ENCODE measurements at places on chromosomes 2 and 18.
A peak's percentile ranks its signal among the peaks of the same experiment; 100 is the strongest.

DNA sequence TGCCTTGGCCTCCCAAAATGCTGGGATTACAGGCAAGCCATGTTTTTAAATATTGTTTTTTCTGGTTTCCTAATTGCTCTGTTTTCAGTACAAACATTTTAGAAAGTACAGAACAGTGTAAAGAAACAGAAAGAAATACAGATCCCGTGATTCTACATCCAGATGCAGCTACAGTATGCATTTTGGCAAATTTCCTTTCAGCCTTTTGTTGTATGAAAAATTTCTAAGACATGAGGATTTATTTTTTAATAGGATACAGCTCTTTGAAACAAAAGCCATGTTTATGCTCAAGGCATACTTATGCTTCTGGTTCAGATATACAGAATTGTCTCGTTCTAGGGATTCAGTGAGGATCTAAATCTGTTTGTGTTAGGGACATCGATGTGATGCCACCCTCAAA is 109.5 kb downstream of the MAP2 start:
- DNase-seq = no peak

GRCh38 chr18:76434452-76434851 is 60.6 kb downstream of the ZNF516 start:
- DNase-seq = no peak

- DNase-seq = no peak
Measured at GRCh38 chr18:48656582-48656981, 117.8 kb downstream of the CTIF start.

DNA sequence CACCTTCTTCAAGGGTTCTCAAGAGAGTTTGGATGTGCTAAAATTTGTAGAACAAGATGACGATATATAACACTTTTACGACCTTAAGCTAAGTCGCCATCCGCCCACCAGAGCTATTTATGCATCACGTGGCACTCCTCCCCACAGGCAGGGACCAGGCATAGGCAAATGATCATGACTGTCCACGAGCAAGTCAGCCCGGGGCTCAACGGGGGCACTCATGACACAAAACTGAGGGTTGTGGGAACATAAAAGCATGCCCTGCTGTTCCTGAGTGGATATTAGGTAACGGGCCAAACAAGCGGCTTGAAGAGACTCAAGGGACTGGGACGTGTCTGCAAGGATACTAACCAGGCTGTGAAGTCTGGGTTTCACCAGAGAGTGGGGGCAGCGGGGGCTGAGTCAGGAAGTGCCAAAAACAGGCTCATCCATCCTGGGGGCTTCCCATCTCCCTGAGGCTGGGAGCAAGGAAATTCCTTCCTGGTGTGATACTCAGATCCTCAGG is 58.1 kb downstream of the FAM178B start:
- DNase-seq = no peak

GRCh38 chr18:28831476-28831875 is 654.5 kb upstream of the CDH2 start:
- no peak for DNase-seq

DNA sequence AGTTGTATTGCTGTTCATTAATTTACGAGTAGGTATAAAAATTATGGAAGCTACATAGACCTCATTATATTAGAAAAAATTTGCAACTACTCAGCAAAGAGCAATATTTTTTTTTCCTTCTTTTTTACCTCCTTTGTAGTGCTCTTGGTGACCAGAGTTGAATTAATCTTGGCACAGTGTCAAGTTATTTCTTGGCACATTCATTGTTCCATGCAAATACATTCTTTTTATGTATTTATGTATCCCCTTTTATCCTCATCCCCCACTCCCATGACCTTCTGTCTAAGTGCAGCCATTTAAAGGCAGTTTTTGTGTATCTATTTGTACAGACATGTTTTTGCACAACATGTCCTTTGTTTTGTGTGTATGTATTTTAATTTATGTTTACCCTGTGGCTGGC is 224.5 kb downstream of the CCDC102B start:
- no peak for DNase-seq

DNA sequence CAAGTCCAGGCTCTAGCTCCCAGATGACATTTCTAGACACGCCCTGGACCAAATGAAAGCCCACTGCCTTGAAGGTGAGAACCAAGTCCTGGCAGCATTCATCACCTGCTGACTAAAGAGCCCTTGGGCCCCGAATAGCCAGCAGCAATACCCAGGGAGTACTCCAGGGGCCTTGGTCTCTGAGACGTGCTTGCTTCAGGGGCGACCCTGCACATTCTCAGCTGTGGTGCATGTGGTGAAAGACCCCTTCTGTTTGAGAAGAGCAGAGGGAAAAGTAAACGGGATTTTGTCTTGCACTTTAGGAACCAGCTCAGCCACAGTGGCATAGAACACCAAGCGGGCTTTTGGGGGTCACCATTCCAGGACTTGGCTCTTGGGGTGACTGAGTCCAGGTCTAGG is 260.5 kb upstream of the MYT1L start:
- no peak for DNase-seq

GRCh38 chr2:84939426-84940087 is 31.4 kb upstream of the KCMF1 start:
- DNase-seq = peak; percentile 66

DNA sequence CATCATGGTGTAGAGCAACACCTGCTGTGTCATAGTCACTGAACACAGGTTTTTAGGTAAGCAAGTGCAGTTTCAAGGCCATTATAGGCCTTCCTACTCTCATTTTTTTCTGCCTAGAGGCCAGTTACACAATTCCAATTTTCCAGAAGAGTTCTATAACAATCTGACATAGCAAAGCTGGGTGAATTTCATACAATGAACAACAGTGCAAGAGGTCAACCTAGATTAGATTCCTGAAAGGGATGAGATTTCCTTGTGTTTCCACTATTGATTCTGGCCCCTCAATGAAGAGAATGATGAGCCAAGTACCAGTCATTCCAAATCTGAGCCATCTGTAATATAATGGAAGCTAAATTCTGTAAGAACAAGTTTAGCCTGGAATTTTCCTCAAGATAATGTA is 15.3 kb upstream of the CD28 start:
- no peak for DNase-seq

DNA sequence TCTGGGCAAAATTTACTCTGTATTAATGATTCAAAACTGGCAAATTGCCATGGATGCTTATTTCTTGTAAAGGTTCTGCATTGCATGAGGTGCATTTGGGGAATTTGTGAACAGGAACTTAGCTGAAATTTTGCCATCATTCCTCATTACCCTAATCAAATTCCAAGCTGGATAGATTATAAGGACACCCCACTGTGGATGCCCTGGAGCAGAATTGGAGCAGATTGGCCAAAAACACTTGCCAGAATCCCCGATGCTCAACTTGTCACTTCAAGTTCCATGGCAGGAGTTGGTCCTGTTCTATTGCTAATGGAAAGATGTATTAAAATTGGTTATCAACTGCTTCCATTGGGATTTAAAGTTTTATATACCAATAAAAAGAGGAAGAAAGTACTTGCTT is 237.9 kb downstream of the CCDC102B start:
- no peak for DNase-seq
